Stomach (tissue), 19 donors: ENCODE measurements at places on chromosomes 12 and 14. TPM values are rescaled to one million over a fixed set of nuclear protein-coding genes. Genes with fewer than 3 reads are reported as not detected.

Gene RPS6KL1
- 1.3 TPM for total RNA-seq

- no peaks in the 10 kb centered on the region for H3K27me3 ChIP-seq
- no peak overlapping the region for H3K4me3 ChIP-seq
- H3K36me3 ChIP-seq: peaks cover 75% of the 10 kb centered on the region
- DNase-seq: no peak
These were observed 19.1 kb downstream of the SCFD1 start for GRCh38 chr14:30641207-30641606.

Gene NAV3
- total RNA-seq: 18.9 TPM

Gene ISM2
- total RNA-seq: not detected

Gene HOXC10
- total RNA-seq: not detected

- no peaks in the 10 kb centered on the region for H3K27me3 ChIP-seq
- no peak for DNase-seq
- no peak overlapping the region for H3K4me3 ChIP-seq
- peaks cover 10% of the 10 kb centered on the region for H3K4me1 ChIP-seq
- H3K27ac ChIP-seq: no peak overlapping the region
- H3K36me3 ChIP-seq: no peaks in the 10 kb centered on the region
These were observed 248.7 kb upstream of the EGLN3 start for GRCh38 chr14:34199585-34199984.

DNA sequence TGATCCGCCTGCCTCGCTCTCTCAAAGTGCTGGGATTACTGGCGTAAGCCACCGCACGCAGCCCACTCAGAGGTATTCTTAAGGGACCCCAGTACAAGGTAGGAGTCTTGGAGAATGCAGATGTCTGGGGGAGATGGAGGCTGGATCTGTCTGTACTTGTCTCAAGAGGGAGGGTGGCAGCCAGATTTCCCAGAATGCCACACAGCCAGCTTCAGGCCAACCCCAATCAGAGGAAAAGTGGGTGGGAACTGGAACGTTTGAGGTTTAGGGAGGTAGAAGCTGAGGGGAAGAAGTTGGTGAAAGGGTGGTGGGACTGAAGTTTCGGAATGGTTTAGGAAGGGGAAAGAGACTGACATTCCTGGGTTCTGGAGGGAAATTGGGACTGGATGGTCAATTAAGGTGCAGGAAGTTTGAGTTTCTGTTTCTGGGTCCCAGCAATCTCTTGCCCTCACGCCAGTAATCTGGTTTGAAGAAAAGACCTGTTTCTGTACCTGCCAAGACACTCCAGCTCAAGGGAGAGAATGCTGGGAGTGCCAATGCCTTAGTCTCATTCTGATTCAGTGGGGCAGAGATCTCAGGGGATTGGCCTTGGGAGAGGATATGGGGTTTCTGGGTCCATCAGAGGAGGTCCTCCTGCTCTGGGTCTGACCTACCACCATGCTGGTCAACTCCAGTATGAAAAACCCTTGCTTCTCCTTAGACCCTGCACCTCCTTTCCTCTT is 8.1 kb upstream of the ZNF385A start:
- DNase-seq: no peak
- H3K4me1 ChIP-seq: peaks cover 17% of the 10 kb centered on the region
- no peaks in the 10 kb centered on the region for H3K27me3 ChIP-seq
- peaks cover 25% of the 10 kb centered on the region for H3K36me3 ChIP-seq
- no peak overlapping the region for H3K27ac ChIP-seq

- no peaks in the 10 kb centered on the region for H3K4me1 ChIP-seq
- H3K4me3 ChIP-seq: no peak overlapping the region
- H3K27me3 ChIP-seq: no peaks in the 10 kb centered on the region
These were observed 155.4 kb downstream of the DIO2 start for GRCh38 chr14:80055667-80056496.

DNA sequence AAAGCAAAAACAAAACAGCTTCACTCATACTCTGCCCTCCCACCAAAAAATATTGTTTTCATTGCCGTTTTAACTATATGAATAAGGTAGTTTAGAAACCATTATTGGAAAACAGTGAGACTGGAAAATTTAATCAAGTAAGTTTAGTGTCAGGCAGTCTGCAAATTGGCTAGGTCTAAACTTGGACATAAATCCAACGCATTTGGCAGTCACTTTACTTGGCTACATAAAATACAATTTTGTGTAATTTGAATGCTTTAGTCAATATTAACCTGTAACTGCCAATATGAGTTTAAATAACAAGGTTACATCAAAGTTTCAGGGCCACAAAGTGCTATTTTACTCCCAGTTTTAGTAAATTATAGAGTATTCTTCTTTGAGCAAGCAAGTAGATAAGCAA is 202.3 kb upstream of the SLC38A2 start:
- H3K4me1 ChIP-seq: no peaks in the 10 kb centered on the region
- H3K4me3 ChIP-seq: no peak overlapping the region
- no peak for DNase-seq
- H3K36me3 ChIP-seq: no peaks in the 10 kb centered on the region
- no peaks in the 10 kb centered on the region for H3K27me3 ChIP-seq
- no peak overlapping the region for H3K27ac ChIP-seq

DNA sequence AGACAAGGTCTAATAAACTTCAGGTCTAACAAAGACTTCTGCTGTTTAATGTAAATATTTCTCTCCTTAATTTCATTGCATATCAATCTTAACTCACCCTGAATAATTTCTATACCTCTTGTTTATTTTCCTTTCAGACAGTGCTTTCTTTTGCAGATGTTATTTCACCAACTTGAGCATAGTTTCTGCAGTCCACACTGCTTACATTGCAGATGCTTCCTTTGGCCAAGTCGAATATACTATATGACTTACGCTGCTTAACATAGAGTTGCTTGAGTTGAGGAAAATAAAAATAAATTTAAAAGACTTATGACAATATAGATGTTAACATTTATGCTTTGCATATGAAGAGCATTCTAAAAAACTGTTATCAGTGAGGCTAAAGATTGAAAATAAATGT is 217.7 kb downstream of the PTPRO start:
- no peaks in the 10 kb centered on the region for H3K36me3 ChIP-seq
- H3K27ac ChIP-seq: no peak overlapping the region
- H3K27me3 ChIP-seq: no peaks in the 10 kb centered on the region
- H3K4me3 ChIP-seq: no peak overlapping the region

- no peaks in the 10 kb centered on the region for H3K27me3 ChIP-seq
- H3K27ac ChIP-seq: no peak overlapping the region
- H3K4me1 ChIP-seq: no peaks in the 10 kb centered on the region
These were observed 348.5 kb upstream of the TBX3 start for GRCh38 chr12:115032521-115032920.

Gene PSME1
- 98.7 TPM for total RNA-seq

DNA sequence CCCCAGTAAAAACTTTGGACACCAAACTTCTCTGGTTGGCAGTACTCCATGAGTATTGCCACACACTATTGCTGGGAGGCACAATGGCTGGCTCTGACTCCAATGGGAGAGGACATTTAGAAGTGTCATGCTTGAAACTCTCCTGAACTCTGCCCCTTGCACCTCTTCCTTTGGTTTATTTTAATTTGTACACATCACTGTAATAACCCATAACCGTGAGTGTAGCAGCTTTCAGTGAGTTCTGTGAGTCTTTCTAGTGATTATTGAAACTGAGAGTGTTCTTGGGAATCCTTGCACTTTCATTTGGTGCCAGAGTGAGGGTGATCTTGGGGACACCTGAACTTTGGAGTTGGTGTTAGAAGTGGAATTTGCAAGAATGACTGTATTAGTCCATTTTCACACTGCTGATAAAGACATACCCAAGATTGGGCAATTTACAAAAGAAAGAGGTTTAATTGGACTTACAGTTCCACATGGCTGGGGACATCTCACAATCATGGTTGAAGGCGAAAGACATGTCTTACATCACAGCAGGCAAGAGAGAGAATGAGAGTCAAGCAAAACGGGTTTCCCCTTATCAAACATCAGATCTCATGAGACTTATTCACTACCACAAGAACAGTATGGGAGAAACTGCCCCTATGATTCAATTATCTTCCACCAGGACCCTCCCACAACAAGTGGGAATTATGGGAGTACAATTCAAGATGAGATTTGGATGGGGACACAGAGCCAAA is 41.3 kb upstream of the CEP83 start:
- no peaks in the 10 kb centered on the region for H3K36me3 ChIP-seq
- no peaks in the 10 kb centered on the region for H3K27me3 ChIP-seq
- H3K4me3 ChIP-seq: no peak overlapping the region
- no peak overlapping the region for H3K27ac ChIP-seq
- H3K4me1 ChIP-seq: no peaks in the 10 kb centered on the region

DNA sequence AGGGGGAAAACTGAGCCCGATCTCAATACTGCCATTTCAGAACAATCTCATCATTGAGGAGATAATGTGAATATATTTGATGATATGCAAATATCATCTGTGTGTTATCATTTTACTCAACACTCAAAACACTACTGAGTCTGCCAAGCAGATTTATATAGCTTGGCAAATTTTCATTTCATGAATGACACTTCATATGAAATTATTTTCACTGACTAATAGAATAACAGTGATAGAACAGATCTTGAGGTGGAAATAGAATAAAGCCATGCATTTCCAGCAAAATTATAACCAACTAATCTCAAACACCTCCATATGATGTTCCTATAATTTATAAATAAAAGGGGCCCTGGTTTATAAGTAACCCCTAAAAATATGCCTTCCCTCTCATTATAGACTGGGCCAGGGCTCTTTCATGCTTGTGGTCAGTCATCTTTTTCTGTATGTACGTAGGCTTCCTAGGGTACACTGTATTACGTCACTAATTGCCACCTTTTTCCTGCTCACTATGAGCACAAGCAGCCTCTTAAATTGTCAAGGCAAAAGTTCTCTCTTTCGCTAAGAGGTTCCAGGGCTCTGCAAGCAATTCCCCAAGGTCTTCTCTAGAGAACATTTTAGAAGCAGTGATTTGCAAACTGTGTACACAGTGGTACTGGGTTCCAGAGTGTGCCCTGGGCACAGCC is 197.1 kb upstream of the FOXN3 start:
- no peak for DNase-seq
- H3K27ac ChIP-seq: no peak overlapping the region
- no peaks in the 10 kb centered on the region for H3K36me3 ChIP-seq
- H3K27me3 ChIP-seq: no peaks in the 10 kb centered on the region
- no peak overlapping the region for H3K4me3 ChIP-seq
- peaks cover 52% of the 10 kb centered on the region for H3K4me1 ChIP-seq

Gene MMP17
- total RNA-seq: not detected

GRCh38 chr12:21301-22189 is 45.0 kb upstream of the IQSEC3 start:
- peak; percentile 2 for DNase-seq
- H3K4me1 ChIP-seq: no peaks in the 10 kb centered on the region
- no peak overlapping the region for H3K4me3 ChIP-seq
- no peak overlapping the region for H3K27ac ChIP-seq
- no peaks in the 10 kb centered on the region for H3K27me3 ChIP-seq
- peaks cover 37% of the 10 kb centered on the region for H3K36me3 ChIP-seq

DNA sequence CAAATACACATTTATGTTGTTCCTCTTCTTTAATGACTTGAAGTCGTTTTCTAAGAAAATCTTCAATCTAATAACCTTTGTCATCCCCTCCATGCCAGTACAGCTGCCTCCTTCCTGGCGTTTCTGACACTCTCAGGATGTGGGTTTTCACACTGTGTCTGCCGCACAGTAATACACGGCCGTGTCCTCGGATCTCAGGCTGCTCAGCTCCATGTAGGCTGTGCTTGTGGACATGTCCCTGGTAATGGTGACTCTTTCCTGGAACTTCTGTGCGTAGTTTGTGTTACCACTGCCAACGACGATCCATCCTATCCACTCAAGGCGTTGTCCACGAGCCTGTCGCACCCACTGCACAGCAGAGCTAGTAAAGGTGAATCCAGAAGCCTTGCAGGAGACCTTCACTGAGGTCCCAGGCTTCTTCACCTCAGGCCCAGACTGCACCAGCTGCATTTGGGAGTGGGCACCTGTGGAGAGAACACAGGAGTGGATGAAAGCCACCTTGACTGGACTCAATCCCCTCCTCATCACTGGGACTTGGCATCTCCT is 1095.9 kb downstream of the TMEM121 start:
- no peaks in the 10 kb centered on the region for H3K27me3 ChIP-seq
- H3K36me3 ChIP-seq: no peaks in the 10 kb centered on the region
- H3K4me3 ChIP-seq: no peak overlapping the region
- peak; percentile 2 for DNase-seq
- H3K27ac ChIP-seq: no peak overlapping the region
- no peaks in the 10 kb centered on the region for H3K4me1 ChIP-seq

DNA sequence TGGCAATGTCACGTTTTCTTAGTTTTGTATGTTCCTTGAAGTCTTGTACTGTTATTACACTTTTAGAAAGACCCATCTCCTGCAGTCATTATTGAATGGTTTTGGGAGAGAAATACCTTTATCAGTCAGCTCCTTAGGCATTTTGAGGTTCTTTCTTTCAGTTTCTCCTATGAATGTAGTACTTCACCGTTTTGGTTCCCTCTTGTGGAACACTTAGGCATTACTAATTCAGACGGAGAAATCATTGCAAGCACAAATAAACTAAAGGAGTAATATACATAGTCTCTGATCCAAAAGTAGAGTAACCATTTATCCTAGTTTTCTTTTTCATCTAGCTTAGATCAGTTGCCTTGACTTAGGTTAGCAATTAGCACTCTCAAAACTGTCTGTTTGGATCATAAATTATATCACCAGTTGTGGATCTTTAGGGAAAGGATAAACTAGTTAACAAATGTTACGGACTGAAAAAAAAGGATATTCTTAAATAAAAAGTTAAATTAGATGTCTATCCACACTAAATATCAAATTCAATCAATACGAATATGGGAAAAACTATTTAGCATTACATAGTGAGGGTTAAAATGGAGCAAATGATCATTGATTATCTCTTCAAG is 1538.3 kb upstream of the SEL1L start:
- DNase-seq: no peak
- no peak overlapping the region for H3K27ac ChIP-seq
- H3K36me3 ChIP-seq: no peaks in the 10 kb centered on the region
- H3K4me3 ChIP-seq: no peak overlapping the region

GRCh38 chr12:66808606-66809005 is 129.7 kb upstream of the GRIP1 start:
- H3K4me1 ChIP-seq: no peaks in the 10 kb centered on the region
- H3K27ac ChIP-seq: no peak overlapping the region
- H3K27me3 ChIP-seq: no peaks in the 10 kb centered on the region

Gene TC2N
- 140 TPM for total RNA-seq

DNA sequence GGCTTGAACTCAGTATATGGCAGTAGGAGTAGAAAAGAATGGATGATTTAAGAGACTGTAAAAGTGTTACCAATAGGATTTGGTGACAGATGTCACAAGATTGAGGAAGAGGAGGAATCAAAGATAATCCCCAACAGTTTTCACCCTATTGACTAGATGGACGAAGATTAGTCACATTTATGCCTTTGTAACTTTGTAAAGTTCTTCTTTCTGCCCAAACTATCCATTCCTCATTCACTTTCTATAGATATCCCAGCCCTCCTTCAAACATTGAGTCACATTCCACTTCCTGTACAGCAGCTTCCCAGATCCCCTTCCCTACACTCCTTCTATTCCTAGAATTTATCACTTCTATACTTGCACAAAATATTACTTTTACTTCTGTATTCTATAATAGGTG is 207.9 kb downstream of the BTG1 start:
- no peak overlapping the region for H3K4me3 ChIP-seq
- H3K27me3 ChIP-seq: no peaks in the 10 kb centered on the region
- DNase-seq: no peak
- no peak overlapping the region for H3K27ac ChIP-seq
- H3K4me1 ChIP-seq: no peaks in the 10 kb centered on the region
- H3K36me3 ChIP-seq: no peaks in the 10 kb centered on the region

Gene OTX2
- not detected for total RNA-seq
